ENCODE measurements at places on chromosomes 13 and 19. TPM values are rescaled to one million over a fixed set of nuclear protein-coding genes. Genes with fewer than 3 reads are reported as not detected.
A peak's percentile ranks its signal among the peaks of the same experiment; 100 is the strongest.

DNA sequence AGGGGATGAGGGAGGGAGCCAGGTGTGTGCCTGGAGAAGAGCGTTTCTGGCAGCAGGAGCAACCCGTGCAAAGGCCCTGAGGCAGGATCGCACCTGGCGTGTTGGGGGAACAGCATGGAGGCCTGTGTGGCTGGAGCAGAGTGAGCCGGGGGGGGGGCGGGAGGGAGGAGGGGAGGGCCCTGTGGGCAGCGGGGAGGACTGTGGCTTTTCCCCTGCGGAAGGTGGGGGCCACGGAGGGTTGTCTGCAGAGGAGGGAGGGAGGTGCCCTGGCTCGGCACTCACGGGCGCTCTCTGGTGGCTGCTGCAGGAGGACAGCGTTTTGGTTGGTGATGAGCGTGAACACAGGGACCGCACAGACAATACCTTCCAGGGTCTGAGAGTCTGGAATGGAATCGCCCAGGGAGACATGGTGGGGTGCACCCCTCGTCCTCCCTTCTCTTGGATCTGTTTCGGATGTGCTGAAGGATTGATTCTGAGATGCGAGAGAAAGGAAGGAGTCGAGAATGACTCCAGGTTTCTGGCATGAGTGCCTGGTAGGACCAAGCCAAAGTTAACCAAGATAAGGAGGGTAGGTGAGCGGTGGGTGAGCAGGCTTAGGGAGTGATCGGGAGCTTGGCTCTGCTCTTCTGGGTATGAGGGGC is 6.5 kb downstream of the RAB11B start:
- peak; percentile 74 for DNase-seq

DNA sequence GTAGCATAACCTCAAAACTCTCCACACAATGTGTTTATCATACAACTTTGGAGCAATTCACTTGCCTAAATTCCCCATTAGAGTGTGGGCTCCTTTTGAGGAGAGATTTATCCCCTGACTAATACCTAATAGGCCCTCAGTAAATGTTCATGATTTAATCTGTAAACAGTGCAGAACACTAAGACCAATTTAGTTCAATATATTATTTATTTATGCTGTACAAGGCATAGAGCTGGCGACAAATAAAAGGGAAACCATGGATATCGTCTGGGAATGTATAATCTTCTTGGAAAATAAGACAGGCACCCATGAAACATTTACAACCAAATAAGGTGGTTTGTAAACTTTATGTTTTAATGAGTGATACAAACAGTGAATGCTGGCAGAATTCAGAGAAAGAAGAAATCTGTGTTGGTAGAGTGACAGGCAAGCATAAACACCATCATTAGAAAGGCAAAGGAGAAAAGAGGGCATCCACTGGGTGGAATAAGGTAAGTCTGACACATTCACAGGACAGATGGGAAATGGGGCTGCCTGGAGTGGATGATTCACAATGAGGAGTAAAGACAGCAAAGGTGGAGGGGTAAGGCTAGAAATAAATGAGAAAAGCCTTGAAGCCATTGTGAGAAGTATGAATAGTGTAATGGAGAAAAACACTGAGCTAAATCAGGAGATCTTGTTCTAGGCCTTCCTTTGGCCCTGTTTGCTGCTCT is 106.1 kb upstream of the MIR17HG start:
- DNase-seq, result no peak

ALG5 gene
- 47.9 TPM for total RNA-seq

C1QTNF9B gene
- total RNA-seq, result not detected
